HFFc6 (cell line): ENCODE measurements at places on chromosomes 12 and 14. TPM values are rescaled to one million over a fixed set of nuclear protein-coding genes. Genes with fewer than 3 reads are reported as not detected.

The KRT2 gene
- not detected in 3 replicates for total RNA-seq

GRCh38 chr12:71810921-71811320 is 28.6 kb upstream of the TBC1D15 start:
- no peaks in the 10 kb centered on the region for H3K36me3 ChIP-seq
- no peak for DNase-seq
- no peak overlapping the region for H3K4me3 ChIP-seq
- H3K4me1 ChIP-seq: peaks cover 6% of the 10 kb centered on the region; the same call in 1 of the 2 replicates

DNA sequence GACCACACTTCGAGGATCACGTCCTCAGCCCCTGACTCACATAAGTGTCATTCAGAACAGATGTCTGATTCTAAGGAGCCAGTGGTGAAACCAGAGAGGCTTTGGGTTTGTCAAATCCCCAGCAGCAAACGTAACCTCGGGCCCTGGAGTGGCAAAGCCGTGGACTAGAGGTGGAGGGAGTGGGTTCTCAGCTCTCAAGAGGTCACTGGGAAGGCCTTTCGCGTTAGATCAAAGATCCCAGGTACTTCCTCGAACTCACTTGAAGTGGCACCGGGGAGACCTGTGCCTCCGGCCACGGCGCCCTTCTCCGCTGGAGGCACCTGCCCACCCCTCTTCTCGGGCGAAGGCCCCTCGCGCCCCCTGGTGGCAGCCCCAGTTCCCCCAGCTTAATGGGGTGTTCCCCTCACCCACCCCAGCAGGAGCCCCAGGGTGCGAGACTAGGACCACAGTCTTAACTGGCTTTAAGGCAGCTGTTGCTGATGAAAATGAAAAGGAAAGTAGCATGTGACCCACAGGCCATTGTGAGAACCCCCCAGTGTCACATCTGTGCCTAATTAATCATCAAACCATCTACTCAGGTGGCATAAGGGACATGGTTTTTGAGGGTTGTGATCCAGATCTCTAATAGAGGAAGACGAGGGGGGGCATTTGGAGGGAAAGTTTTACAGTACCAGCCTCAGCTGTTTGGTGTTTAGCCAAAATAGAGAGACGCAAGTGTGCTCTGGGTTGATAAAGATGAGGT is 672 bp upstream of the ESR2 start:
- H3K36me3 ChIP-seq: no peaks in the 10 kb centered on the region
- H3K4me3 ChIP-seq: peak overlapping the region; percentile 67
- peak; percentile 29 for DNase-seq
- H3K27me3 ChIP-seq: peaks cover 11% of the 10 kb centered on the region
- H3K27ac ChIP-seq: no peak overlapping the region

DNA sequence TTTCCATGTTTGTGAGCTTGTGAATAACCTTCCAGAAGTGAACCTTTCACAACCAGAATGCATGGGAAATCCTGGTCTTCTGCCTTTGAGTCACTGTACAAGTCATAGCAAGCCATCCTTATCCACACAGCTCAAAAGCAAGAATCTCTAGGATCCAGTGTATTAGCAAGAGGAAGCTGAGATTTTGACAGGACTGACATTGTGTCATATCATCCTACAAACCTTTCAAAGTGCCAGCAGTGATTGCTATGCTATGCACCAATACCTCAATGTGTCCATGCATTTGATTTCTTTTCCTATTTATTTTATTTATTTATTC is 13.5 kb upstream of the NRDE2 start:
- no peak overlapping the region for H3K4me3 ChIP-seq
- no peak for DNase-seq
- no peak overlapping the region for H3K27ac ChIP-seq

DNA sequence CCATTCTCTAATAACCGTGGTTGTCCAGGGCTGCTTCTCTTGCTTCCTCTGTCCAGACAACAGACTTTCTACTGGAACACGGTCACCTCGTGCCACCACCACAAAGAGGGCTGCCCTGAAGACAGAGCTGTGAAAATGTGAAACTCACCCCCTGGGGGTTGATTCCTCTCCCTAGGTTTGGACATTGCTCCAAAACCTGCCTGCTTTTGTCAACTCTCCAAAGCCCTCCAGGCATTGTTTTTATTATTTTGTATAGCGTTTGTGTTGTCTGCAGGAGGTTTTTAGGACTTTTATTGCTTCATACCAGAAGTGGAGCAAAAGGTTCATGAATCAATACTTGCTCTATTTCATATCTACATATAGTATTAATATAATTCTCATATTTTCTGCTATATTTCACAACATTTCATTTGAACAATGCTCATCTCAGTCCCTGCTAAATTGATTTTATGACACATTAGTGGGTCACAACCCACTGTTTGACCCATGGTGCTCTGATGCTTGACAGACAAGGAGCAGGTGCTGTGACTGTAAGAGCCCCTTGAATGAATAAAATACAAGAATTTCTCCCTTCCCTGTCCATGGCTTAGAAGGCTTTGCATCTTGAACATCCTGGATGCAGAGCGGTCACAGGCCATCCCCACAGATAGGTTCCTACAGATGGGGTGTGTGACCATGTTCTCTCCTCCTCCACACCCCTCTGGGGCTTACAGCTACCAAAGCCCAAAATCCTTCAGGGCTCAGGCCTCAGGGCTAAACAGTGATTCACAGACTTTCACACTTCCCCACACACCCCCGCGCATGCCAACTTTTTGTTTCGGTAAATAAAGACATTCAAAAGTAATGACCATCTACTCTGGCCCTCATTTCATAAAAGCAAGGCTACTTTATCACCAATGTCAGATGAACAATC is 20.6 kb upstream of the EML1 start:
- no peaks in the 10 kb centered on the region for H3K36me3 ChIP-seq
- H3K27me3 ChIP-seq: peaks cover 3% of the 10 kb centered on the region
- H3K27ac ChIP-seq: peak overlapping the region; percentile 14; the same call in 1 of the 2 replicates
- DNase-seq: no peak

The CORO1C gene
- 509 to 639 TPM (median 583 TPM) in 3 replicates for total RNA-seq

DNA sequence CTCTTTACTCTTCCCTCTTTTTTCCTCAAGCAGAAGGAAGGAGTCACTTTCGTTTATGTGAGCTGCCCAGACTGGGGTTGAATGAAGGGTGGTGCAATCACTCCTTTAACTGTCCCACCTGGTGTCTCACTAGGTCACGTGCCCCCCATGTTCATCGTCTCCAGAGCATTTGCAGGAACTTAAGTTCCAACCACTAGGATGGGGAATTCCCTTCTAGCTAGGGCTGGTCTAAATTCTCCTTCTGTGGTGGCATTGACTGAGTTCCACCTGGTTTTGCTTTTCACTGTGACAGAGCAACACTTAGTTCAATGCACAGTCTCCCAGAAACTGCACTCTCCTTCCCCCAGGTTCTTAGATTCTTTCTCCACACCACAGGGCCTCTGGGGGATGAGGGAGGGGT is 9.5 kb downstream of the FANCM start:
- H3K4me1 ChIP-seq: no peaks in the 10 kb centered on the region
- DNase-seq: no peak
- H3K27ac ChIP-seq: no peak overlapping the region
- peaks cover 7% of the 10 kb centered on the region; the same call in 1 of the 2 replicates for H3K36me3 ChIP-seq
- H3K27me3 ChIP-seq: no peaks in the 10 kb centered on the region; the same call in 1 of the 2 replicates
- no peak overlapping the region for H3K4me3 ChIP-seq

- H3K27me3 ChIP-seq: no peaks in the 10 kb centered on the region; the same call in 1 of the 2 replicates
- peaks cover 18% of the 10 kb centered on the region for H3K4me1 ChIP-seq
- H3K27ac ChIP-seq: no peak overlapping the region
- no peak overlapping the region for H3K4me3 ChIP-seq
Observed at GRCh38 chr12:121843236-121843982, 15.2 kb downstream of the HPD start.
